NCI-H510A (cell line): ENCODE measurements at places on chromosomes 6 and 20.

- no peak for DNase-seq
These were observed 34.7 kb upstream of the GSTA4 start for GRCh38 chr6:53029761-53030160.

GRCh38 chr6:71585472-71585871, 296.9 kb downstream of the OGFRL1 start:
- no peak for DNase-seq

GRCh38 chr20:10603971-10604864, 69.6 kb downstream of the JAG1 start:
- DNase-seq, result no peak

DNA sequence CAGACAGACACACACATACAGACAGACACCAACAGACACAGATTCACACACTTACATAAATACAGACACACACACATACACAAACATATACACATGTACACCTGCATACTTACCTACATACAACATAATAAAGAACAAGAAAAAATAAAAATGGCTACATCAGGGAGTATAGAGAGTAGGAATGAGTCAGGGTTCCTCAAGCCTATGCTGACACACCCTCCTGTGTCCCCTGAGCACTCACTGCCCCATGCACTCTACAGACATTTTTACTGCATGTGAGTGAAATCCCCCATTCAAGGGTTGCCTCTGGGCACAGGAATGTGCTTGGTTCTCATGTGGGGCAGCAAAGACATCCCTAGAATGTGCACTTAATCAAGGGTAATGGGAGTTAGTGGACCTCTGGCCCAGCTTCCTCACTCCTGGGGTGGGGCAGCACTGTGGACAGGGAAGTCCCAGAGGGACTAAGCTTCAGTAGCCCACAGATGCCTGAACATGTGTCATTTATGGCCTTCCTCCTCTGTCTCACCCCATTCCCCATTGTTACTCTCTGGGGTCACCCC, 185.9 kb upstream of the FOXA2 start:
- no peak for DNase-seq

- DNase-seq, result no peak
These were observed 237.4 kb downstream of the EYS start for GRCh38 chr6:65469650-65470049.

DNA sequence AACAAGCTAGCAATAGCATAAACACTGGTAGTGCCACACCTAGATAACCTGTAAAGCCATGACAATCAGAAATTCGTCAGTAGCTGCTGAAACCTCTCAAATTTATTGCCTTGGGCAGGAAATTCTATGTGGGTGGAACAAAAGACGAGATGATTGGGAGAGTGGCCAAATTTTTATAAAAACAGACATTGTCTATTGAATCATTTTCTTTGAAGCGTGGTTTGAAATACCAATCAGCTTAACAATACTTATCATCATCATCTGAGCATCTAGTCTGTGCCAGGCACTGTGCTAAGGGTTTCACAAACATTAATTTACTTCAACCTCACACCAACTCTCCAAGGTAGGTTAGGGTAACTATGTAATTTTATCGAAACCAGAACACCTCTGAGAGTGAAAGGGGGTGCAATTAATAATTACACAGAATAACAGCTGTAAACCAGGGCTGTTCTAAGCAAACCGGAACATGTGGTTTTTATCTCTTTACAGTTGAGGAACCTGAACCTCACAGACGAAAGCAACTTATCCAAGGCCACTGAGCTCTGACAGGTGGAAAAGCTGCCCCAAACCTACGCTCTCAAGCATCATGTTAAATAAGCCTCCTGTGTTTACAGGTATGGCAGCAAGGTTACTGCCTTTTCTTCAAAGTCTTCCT, 43.4 kb downstream of the NHSL1 start:
- no peak for DNase-seq

GRCh38 chr6:32110632-32111031, 1.5 kb upstream of the TNXB start:
- DNase-seq, result no peak

DNA sequence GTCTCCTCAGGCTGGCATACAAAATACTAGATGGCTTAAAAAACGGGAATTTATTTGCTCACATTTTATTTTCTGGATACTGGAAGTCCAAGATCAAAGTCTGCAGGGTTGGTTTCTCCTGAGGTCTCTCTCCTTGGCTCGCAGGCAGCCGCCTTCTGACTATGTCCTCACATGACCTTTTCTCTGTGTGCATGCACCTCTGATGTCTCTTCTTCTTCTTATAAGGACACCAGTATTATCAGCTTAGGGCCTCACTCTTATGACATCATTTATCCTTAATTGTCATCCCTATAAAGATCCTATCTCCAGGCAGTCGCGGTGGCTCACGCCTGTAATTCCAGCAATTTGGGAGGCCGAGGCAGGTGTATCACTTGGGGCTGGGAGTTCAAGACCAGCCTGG, 9.3 kb upstream of the TRIM27 start:
- DNase-seq, result no peak

DNA sequence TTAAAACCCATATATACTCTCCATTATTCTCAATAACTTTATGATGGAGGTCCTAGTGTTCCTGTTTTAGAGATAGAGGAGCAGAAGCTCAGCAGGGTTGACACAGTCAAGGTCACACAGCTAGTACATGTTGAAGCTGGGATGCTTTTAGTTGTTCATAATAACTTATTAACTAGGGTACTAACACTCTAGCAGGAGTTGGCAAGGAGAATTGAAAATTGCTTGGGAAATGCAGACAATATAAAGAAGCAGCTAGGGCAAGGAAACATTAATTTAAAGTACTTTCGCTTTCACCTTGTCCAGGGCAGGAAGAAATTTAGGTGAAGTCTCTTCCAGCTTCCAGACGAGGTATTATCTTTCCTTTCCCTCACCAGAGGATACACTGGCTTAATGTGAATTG, 133.7 kb downstream of the RCAN2 start:
- DNase-seq, result no peak

DNA sequence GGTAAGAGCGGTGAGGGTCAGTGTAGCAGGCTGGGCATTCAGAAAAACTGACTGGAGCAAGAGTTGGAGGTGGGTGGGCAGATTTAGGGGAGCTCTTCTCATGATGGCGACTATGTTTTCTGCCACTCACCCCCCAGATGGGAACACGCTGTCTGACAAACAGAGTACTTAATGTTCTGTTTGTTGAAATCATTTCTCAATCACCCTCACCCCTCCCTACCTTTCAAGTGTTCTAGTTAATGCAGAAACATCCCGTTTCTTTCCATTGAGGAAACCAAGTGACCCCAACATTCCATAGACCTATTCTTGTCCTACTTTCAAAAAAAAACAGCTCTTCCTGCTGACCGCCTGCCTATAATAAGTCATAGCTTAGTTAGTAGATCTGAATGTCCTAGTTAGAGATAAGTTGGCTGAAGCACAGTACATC, 132.5 kb upstream of the NEDD9 start:
- DNase-seq, result no peak

DNA sequence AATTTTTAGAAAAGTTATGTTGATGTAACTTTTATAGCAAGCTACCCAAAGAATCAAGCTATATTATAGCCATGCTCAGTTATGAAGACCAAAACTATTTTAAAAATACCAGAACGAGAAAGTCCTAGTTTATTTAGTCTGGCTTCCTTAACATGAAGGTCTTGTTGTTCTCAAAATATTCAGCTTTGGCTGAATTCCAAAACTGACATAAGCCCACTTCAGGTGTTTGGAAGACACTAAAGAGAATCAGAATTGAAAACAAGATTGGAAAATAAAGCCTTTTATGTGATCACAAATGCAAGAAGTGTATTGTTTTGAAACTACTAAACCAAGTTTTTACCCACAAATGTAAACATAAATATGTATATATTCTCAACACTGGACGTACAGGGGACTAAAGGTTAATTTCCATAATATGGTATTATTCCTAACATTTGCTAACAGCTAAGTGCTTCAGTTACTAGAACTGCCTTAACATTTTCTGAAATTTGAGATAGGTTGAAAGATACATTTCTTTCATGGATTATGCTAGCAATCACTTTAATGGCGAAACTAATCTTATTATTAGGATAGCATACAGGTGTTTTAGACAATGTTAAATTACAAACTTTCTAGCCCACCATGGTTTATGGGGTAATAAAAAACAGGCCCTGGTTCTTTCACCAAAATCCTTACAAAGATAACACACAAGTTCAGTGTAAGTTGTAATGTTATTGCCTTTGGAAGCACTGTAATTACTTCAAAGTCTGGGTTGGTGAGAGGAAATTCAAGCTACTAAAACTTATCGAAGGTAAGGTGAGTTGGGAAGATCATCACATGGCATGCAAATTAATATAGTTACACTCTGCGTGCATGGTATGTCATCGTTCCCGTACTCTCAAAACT, 1.6 kb downstream of the MAP3K5 start:
- DNase-seq, result no peak

- no peak for DNase-seq
These were observed 126.5 kb downstream of the DLL1 start for GRCh38 chr6:170164271-170164900.

DNA sequence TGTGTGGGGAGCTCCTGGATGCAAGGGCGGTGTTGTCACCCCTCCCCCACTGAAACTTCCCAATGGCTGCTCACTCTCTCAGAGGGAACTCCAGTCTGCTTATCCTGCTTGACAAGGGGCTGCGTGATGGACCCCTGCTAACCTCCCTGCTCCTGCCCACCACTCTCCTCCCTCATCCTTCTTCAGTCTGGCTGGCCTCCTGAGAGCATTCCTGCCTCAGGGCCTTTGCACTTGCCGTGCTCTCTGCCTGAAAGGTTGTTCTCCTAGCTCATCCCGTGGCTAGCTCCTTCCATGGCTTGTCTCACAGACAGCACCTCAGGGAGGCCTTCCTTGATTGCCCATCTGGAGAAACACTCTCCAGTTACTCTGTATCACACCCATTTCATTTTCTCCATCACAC, 73.9 kb upstream of the ZNFX1 start:
- DNase-seq, result no peak

GRCh38 chr20:13990465-13990864, at the start of gene SEL1L2:
TSS of gene SEL1L2 (minus strand) at chr20:13990614. CDS start at chr20:13990534, 80 bp downstream.
- no peak for DNase-seq

DNA sequence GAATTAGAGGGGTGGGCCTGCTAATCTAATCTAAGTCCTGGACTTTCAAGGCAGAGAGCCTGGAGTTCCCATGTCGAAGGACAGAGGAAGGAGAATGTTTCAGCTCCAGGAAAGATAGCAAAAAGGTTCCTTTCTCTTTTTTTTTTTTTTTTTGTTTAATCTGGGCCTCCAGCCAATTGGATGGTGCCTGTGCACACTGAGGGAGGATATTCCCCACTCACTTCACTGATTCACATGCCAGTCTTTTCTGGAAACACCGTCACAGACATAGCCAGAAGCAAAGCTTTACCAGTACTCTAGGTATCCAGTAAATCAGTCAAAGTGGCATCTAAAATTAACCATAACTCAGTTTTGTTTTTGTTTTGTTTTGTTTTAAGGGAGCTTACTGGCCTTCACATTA, 721.1 kb downstream of the TENT5A start:
- DNase-seq, result no peak

- DNase-seq, result no peak
These were observed 11.8 kb upstream of the FILIP1 start for GRCh38 chr6:75505424-75505823.

- no peak for DNase-seq
These were observed 194.6 kb downstream of the CDH26 start for GRCh38 chr20:60152792-60153191.

DNA sequence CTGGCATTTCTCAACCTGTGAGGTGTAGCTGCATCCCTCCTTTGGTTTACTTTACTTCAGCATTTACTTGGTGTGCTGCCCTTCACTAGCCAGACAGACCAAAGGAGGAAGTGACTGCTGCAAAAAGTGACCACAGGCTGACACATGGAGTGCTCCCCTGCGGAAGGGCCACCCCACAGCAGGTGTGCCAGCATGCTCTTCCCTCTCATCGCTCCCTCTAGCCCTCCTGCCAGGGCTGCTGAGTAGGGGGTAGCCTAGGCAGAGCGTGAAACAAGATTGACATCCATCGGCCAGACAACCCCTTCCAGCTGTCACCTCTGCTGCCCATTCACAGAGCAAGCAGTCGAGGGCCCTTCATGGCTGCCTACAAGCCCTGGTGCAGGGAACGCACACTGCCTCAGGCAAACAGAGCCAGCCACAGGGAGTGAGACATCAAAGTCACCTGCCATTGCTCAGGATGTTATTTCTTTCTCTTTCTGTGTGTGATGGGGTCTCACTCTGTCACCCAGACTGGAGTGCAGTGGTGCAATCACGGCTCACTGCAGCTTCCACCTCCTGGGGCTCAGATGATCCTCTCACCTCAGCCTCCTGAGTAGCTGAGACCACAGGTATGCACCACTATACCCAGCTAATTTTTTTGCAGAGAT, 102.0 kb upstream of the RPS6KA2 start:
- no peak for DNase-seq

- no peak for DNase-seq
These were observed 51.5 kb upstream of the ADTRP start for GRCh38 chr6:11830105-11830504.

GRCh38 chr6:10396785-10397184, 18.1 kb downstream of the TFAP2A start:
- no peak for DNase-seq

DNA sequence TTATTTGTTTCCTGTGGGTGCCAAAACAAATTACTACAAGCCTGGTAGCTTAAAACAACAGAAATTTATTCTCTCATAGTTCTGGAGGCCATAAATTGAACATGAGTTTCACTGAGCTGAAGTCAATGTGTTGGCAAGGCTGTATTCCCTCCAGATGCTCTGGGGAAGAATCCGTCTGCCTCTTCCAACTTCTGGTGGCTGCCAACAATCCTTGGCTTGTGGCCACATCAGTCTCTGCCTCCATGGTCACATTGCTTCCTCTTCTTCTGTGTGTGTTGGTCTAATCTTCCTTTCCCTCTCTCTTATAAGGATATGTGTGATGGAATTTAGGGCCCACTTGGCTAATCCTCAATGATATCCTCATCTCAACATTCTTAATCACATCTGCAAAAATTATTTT, 92.8 kb upstream of the EPB41L1 start:
- no peak for DNase-seq
